ENCODE measurements at places on chromosomes 12 and 14.

GRCh38 chr12:119071176-119071575 lies 89.8 kb downstream of the SRRM4 start:
- DNase-seq: no peak

GRCh38 chr14:94989417-94989816 lies 167.9 kb downstream of the DICER1 start:
- no peak for DNase-seq

GRCh38 chr12:30753751-30754382 lies 884 bp downstream of the CAPRIN2 start:
- DNase-seq: peak; percentile 23

- DNase-seq: no peak
Observed at GRCh38 chr14:54682578-54682977, 115.7 kb downstream of the SAMD4A start.

- DNase-seq: no peak
Observed at GRCh38 chr12:6950401-6950801, 755 bp upstream of the PTPN6 start.

DNA sequence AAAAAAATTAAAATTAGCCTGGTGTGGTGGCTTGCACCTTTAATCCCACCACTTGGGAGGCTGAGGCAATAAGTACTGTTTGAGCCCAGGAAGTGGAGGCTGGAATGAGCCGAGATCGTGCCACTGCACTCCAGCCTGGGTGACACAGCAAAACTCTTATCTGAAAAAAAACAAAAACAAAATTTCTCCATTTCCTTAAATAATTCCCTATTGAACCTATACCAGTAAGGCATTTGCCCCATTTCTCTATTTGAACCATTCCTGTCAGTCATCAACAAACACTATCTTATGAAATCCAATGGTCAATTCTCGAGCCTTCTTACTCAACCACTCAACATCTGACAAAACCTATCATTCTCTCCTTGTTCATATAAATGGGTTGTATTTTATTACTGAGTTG lies 14.7 kb downstream of the SLC2A14 start:
- DNase-seq: peak; percentile 20

DNA sequence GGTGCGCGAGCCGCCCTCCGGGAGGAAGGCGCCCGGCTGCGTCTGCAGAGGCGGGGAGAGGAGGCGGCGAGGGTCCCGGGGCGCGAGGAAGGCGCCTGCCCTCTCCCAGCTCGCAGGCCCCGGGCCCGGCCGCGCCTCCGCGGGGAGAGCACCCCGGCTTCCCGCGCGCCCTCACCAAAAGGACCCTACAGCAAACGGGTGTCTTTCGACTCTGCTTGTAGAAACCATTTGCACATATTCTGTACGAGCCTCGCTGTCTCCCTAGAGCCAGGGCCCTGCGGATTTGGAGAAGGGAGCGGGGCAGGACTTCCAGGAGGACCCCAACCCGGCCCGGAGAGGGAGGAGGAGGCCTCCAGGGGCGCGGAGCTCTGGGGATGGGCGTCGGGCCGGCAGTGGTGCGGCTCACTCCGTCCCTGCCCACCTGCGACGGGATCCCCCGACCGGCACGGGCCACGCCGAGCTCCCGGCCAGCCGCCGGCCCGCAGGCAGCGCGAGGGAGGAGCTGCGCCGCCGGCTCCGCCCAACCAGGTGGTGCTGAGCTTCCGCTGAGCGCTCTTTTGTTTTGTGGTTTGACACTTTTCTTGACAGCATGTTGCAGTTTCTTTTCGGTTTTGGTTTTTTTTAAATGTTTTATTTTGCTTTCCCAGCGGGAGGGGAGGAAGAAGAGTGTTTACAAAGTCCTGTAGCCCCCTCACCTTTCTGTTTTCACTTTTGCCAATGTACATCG lies 103.3 kb upstream of the FKBP4 start:
- DNase-seq: no peak

- peak; percentile 64 for DNase-seq
Observed at GRCh38 chr12:81257947-81258551, 180.2 kb downstream of the ACSS3 start.

- DNase-seq: no peak
Observed at GRCh38 chr14:101301011-101301410, 260.3 kb upstream of the DIO3 start.

DNA sequence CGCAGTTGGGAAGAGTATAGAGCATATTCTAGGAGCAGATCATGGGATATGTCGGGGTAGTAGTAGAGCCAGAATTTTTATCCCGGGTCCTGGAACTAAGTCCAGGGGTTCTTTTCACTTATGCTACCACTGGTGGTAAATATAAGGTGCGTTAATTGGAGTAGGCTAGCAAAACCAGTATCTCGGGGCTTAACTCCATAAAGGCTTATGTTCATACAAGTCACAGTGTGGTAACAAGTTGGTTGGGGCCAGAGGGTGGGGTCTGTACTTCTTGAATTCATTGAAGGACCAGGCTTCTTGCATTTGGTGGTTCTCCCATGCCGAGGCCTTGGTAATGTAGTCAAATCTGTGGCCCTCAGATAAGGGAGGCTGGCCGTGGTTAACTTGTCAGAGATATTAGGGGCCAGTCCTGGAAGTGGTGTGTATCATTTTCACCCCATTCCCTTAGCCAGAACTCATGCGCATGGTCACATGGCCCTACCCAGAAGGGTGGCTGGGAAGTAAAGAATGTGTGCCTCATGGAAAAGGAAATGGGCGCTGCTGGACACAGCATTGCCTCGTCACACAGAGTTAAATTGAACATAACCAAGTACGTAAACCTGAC lies 1.5 kb upstream of the ZNF641 start:
- no peak for DNase-seq

DNA sequence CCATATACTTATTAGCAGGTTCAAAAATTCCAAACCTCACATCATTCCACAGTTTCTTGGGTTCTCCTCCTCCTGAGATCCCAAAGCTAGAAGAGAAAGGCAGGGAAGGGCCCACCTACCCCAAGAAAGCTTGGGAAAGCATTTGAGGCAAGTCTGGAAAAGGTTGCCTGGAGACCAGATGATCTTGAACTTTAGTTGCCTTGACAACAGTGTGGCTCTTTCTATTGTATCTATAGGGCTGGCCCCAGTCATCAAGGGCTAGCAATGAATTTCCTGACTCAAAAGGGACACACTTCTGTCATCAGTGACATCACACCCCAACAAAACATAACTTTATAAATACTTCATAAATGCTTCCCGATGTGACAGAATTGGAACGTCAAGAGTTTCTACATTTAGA lies 40.0 kb downstream of the ZFYVE1 start:
- DNase-seq: no peak

DNA sequence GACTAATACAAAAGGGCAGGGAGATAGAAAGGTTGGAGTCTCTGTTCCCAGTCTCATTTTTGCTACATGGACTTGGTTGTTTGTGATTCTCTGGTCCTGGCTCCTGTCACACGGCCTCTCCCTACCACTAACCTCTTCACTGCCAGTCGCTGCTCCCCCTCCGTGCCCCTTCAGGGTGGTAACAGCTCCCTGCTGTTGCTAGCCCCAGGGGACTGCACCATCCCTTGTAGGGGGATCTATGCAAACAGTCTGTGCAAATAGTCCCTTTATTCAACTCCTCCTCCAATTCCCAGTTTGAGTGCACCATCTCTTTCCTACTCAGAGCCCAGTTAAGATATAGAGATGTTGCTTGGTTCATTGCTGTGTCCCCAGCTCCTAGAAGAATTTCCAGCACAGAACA lies 51.1 kb downstream of the CCDC60 start:
- no peak for DNase-seq

GRCh38 chr12:42468341-42468821 lies 121.2 kb downstream of the PRICKLE1 start:
- no peak for DNase-seq

DNA sequence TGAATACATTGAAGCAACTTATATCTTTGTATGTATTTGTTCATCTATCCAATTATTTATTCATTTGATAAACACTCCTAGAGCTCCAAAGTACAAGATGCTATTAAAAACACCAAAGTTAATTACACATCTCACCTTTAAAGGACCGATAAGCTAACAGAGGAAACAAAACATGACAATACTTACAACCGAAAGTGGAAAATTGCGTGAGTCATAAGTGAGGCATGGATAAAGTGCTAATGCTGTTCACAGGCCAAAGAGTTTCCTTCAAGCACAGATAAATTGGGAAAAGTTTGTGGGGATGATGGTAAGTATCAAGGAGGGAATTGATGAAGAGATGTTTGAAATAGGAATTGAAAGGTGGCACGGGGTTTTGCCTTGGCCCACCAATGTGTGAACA lies 172.8 kb upstream of the KITLG start:
- DNase-seq: no peak

All from fibroblast of skin of scalp (primary cell).